ENCODE measurements at places on chromosomes 7 and 10.

- peak; percentile 47 for DNase-seq
These were observed 506.9 kb downstream of the RPS24 start for GRCh38 chr10:78540355-78541076.

- DNase-seq = peak; percentile 26
These were observed 57.1 kb downstream of the SYPL1 start for GRCh38 chr7:106054971-106055532.

- no peak for DNase-seq
These were observed 36.0 kb downstream of the COL17A1 start for GRCh38 chr10:104049504-104050250.

DNA sequence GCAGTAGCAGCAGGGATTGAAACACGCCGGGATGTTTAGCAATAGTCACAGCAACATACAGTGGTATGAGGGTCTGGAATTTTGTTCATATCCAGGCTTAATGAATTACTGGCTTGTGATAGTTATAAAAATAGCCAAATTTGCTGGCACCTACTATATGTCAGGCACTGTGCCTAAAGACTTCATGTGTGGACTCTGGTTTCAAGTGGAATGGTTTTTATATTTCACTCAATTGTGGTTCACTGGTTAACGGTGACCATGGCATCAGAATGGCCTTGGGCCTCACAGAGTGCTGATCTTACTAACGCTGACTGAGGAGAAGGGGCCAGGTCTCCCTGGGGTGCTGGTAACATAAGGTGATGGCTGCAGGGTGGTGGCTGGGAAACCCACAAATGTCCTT, 55.7 kb downstream of the CELF2 start:
- no peak for DNase-seq

DNA sequence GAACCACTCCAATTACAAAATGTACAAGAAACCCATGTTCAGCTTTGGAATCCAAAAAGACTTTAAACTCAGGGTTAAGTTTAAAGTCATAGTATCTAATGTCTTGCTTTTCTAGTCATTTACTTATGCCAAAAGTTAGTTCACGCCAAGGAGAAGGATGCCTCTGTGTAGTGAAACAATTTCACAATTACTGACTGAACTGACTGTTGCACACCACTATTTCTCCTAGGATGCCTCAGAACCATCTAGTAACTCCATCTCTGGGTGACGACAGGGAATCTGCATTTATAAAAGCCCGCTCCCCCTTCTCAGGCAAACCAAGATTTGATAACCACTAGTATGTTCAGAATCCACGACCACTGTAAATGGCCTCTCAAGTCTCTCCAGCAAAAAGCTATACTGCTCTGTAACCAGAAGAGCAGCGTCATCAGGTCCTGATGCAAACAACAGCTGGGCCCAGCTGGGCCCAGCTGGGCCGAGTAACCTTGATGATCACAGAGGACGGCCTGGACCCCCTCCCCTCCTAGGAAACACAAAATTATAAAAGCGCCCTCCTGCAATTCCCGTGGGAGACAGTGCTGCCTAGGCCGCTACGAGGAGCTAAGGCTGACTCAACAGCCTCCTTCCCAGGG, 680 bp upstream of the ADO start:
- DNase-seq = no peak

GRCh38 chr10:105969884-105970377, 1194.6 kb downstream of the SORCS1 start:
- DNase-seq = no peak

DNA sequence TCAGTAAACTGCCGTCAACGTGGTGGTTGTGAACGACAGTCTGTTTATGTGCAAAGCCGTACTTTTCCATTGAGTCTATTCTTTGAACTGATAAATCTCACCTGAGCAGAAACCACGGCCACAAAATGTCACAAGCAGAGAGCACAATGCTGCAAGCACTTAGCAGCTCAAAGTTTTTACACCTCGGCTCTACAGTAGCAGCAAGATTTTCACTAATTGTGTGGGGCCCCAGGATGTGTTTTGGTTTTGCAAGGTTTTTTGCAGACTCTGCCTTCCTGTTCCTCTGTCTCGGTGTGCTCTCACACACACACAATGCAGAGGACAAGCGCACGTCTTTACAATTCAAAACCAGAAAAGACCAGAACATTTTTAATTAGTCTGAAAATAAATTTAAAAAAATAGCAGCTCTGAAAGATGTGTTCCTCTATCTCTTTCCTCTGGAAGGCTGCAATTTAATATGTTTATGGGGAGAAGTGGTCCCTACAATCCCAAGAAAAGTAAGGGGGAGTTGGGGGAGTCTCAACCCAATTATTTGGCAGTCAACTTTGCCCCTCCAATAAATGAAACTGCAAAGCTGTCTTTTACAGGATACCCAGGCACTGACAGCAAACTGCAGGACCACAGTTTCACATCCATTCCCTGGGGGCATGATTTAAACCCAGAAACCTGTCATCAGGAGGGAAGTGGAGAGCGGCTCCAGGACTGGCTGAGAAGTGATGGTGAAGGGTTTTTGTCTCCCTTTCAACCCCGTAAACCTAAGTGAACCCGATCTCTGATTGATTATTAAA, 73.8 kb upstream of the SFMBT2 start:
- no peak for DNase-seq
